Spinal cord (tissue), 10 donors: ENCODE measurements at places on chromosomes 4 and X. TPM values are rescaled to one million over a fixed set of nuclear protein-coding genes. Genes with fewer than 3 reads are reported as not detected.

The PF4V1 gene
- total RNA-seq: 4.2 TPM

The SULT1E1 gene
- 41.4 TPM for total RNA-seq

The ADGRL3 gene
- 118 TPM for total RNA-seq

The NPY2R gene
- total RNA-seq: 0.39 TPM

The CT47B1 gene
- total RNA-seq: not detected

The TRPC5OS gene
- 0.10 TPM for total RNA-seq

The SYTL5 gene
- total RNA-seq: 11.9 TPM

The UPF3B gene
- total RNA-seq: 3.9 TPM

The CAMK2D gene
- 154 TPM for total RNA-seq

The SSX1 gene
- total RNA-seq: not detected

The FGG gene
- total RNA-seq: 1.4 TPM

The OTUD4 gene
- total RNA-seq: 40.3 TPM
